ENCODE measurements at places on chromosomes 13 and 19.

DNA sequence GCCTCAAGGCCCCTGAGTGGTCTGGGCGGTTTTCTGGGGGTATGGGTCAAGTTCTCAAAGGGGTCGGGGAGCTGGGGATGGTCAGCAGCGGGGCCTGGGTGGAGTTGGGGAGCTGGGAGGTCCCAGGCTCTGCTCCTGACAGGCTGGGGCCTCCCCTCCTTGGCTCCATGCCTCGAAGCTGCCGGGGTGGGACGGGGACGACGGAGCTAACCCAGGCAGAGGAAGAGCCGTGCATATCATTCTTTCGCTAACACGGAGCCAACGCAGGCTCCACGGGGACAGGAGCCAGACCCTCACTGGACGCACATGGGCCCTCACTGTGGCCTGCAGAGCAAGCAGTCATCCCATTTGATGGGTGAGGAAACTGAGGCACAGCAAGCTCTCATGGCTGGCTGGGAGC is 25.8 kb upstream of the CACTIN start:
- no peak for DNase-seq

GRCh38 chr19:17576758-17577456 is 21.5 kb downstream of the COLGALT1 start:
- DNase-seq: no peak

DNA sequence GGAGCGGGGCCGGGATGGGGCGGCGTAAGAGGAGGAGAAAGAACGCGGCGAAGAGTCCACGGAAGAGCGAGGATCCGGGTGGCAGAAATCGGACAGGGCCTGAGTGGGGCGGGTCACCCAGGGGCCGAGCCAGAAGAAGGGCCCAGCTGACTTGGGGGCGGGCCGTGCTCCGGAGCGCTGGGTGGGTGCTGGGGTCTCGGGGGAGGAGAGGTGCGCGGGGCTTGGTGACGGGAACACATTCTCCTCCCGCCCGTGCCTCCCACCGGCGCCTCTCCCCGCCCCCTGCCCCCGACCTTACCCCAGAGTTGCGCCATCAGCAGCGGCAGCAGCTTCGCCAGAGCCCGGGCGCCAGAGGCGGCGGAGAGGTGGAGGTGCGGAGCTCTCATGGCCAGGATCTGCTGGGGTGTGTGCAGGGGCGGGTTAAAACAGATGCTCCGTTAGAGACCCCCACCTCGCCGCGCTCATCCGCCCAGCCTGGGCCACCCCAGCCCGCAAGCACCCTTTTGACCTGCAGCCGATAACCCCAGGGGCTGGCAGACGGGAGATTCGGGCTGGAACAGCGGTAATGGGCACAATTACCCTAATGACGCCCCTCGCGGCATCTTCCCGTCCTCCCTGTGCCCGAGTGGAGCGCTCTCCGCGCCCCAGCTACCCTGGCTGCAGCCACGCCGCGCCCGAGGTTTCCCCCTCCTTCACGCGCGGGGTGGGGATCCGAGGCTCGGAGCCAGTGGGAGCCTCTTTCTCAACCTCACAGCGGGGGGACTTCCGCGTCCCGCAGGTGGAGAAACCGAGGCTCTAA is 565 bp downstream of the KLK10 start:
- no peak for DNase-seq

DNA sequence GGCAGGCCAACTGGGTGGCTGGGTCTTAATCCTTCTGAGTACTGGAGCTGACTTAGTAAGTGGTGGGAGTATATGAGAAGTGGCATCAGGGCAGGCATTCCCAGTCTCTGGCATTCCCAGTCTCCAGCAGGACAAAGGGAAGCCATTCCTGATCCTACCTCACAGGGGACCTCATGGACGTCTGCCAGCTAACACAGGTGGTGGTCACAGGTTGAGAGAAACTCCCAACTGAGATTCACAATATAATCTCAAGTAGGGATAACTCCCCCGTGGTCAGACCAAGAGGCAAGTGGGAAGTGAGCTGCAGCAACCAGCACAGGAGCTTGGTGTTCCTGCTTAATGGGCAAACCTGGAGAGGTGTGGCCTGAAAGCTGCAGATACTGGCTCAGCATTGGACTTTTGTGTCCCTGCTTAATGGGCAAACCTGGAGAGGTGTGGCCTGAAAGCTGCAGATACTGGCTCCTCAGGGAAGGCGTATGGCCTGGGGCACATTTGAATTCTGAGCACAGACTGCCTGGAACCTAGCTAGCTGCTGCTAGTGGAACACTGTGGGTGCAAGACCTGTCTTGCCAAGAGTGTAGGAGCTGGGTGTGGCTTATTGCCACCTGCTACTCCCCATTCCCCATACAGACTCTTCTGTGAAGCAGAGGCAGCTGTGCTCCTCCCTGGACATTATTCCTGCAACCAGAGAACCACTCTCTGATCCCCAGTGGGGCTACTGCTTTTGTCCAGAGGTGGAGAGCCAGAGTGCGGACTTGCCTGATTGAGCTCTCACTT is 25.9 kb upstream of the OR10H2 start:
- no peak for DNase-seq

DNA sequence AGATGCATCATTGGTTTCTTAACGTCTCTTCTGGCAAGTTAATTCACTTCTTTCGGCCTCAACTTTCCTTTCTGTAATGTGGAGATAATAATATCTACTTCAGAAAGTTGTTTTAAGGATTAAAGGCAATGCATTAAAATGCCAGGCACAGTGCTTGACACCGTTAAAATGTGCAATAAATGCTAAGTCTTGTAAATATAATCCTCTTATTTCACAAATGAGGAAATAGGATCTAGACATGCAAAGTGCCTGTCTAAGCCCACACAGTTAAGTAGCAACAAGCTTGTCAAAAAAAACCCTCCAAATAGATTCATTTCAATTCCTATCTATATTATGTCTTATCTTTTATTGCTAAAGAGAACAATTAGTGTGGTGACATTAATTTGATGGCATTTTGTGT is 86.4 kb upstream of the TSC22D1 start:
- DNase-seq: no peak

- no peak for DNase-seq
Measured at GRCh38 chr13:50901701-50902100, 7.9 kb upstream of the RNASEH2B start.

GRCh38 chr19:18697680-18698079 is 14.2 kb downstream of the CRTC1 start:
- DNase-seq: no peak

DNA sequence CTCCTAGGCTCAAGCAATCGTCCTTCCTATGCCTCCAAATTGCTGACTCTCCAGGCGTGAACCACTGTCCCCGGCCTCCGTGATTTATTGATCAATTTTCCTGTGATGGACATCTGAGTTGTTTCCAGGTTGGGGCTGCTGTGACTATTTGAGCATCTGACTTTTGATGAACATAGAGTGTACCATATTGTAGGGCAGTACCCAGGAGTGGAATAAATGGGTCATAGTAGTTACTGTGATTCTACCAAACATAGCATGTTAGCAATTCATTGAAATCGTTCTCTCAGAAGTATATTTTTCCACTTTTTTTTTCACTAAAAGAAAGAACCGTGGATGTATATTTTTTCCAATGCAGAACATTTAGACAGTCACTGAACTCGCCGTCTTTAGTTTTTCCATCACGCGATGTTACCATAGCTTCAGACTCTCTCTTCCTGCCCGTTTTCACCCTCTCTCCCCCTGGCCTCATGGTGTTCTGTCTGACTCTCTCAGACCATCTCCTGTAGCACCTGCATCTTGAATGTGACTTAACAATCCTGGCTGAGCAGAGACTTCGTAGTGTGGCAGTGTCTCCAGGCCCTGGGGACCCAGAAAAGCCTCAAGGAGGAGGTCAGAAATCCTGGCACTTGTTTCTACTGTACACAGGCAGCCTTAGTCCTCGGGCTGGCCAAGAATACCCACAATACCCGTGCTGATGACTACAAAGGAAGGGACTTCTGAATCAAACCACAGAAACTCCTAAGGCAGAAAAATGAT is 3.2 kb upstream of the RASGRP4 start:
- DNase-seq: no peak

DNA sequence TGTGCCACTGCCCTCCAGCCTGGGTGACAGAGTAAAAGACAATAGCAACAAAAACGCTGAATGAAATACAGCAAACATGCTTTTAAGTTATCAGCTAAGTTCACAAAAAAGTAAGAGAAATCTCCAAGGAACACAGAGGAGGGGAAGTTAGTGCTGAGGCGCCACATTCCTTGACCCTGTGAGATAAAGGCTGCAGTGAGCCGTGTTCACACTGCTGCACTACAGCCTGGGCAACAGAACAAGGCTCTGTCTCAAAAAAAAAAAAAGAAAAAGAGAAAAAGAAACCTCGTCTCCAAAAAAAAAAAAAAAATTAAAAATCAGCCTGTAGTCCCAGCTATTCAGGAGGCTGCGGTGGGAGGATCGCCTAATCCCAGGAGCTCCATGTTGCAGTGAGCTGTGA is 16.3 kb upstream of the DOCK6 start:
- no peak for DNase-seq

DNA sequence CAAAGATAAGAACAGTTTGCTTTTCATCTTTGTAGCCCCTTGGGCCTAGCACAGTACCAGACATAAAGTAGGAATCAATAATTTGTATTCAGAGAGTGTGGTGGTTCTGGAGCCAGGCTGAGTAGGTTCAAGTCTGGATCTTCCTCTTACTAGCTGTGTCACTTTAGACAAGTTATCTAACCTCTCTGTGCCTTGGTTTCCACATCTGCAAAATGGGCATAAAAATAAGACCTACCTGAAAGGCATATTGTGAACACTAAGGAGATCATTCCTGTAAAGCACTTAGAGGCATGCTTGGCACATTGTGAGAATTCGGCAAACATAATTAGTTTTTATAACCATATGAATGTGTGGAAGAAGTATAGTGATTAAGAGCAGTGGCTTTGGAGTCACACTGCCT is 95.8 kb downstream of the MBNL2 start:
- DNase-seq: no peak

DNA sequence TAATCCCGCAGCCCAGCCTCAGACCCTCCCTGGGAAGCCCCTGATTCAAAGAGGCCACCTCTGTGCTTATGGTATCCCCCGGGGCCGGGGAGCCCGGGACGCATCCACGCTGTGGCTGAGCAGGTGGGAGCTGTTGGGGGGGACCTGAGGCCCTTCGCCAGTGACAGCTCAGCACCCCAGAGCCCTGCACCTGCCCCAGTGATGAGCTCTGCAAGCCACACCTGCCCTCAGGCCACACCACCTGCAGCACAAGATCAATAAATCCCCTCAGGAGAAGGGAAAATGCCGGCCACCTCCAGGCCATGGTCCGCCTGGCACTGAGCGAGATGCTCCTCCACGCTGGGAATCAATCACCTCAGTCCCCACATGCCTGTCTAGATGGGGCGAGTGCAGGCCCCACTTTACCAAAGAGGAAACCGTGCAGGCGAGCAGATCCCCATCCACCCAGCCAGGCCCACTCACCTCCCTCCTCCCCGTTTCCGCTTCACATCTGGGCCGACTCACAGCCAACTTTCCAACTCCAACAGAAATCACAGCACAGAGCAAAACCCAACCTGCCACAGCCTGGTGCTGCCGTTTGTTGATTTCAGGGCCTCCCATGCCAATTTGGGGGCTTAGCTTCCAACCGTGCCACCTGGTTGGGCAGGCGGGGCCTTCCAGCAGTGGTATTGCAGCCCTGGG is 12.8 kb downstream of the MOB3A start:
- DNase-seq: peak; percentile 53

DNA sequence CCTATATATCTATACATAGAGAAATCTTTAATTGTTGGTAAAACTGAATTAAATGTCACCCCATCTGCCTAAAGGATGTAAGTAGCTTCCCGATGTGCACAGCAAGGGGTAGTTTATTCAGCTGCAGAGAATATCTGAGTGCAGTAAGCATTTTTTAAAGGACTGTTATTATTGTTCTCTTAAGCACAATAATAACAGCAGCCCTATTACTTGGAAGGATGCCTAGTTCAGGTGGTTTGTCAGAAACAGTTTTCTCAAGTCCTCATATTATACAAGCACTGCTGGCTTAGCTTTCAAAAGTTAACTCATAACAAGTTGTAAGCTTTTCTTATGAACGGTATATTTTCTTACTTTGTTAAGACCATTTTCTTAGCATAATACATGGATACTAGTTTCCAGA is 142.6 kb downstream of the CRYL1 start:
- DNase-seq: no peak

GRCh38 chr13:38943231-38943630 is 47.4 kb downstream of the STOML3 start:
- no peak for DNase-seq

DNA sequence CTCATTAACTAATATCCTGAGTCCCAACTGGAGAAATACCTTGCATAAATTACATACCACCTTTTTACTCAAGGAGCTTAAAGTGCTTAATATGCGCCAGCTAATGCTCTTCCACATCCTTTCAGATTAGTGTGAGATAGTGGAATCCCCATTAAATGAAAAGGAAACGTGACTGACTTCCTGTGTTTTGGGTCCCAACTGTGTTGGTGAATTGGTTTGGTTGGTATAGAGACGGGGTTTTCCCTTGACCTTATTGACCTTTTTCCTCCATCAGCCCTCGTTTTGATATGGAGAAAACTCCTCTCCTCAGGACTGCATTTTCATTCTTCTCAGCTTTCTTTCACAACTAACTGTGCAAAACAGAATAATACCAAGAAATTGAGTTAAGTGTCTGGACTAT is 163.5 kb downstream of the PAN3 start:
- no peak for DNase-seq

- no peak for DNase-seq
Measured at GRCh38 chr19:54949412-54949811, 2.1 kb upstream of the NLRP7 start.

DNA sequence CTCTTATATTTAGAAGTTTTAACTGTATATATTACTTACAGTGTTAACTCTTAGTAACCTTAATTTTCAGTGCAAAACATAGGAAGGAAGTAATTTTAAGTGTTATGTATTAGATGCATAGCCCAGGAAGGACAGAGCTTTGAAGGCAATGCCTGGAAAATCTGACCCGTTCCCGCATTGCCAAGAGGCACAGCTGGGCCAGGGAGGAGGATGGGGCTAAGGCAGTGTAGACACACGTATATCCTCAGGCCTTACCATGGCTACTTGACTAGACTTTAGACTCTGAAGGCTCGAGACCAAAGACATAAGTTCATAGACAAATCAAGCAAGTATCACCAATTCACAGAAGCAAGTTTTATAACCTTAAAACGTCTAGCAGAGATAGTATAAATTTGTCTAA is 1944.2 kb downstream of the OLFM4 start:
- no peak for DNase-seq

GRCh38 chr13:45356966-45357672 is 16.1 kb upstream of the TPT1 start:
- no peak for DNase-seq

Measured in stimulated activated naive CD4-positive, alpha-beta T cell (primary cell).